EL (cell line): ENCODE measurements at places on chromosomes 6 and 20.

- no peak for DNase-seq
These were observed 31.2 kb upstream of the SPDEF start for GRCh38 chr6:34587325-34587724.

DNA sequence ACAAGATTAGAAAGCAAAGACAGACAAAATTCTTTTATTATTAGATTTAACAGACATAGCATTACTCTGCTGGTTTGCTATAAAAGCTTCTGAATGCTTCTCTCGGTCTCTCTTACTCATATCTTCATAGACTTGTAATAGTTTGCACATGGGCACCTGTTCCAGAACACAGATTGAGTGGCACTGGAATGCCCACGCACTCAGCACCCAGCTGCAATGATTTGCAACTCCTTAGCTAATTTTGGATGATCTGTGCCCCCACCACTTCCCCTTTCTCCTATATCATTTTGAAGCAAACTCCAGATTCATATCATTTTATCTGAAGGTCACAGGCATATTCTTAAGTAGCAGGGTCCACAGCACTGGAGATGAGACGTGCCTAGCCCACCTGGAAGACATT lies 148.8 kb downstream of the CFAP61 start:
- DNase-seq = no peak

DNA sequence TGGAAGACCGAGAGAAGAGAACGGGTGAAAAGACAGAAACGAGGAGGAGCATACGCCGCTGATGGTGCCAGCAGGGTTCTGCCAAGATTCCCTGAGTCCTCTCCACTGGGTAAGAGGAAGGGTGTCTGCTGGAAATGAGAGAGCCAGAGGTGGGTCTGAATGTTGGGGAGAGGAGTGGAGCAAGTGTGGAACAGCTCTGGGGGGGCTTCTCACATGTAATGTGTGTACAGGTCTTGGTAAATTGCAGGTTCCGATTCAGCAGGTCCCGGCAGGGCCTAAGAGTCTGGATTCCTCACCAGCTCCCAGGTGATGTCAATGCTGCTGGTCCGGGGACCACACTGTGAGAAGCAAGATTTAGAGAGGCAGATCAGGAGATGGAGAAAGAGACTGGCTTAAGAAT lies 1.5 kb upstream of the EBF4 start:
- no peak for DNase-seq

DNA sequence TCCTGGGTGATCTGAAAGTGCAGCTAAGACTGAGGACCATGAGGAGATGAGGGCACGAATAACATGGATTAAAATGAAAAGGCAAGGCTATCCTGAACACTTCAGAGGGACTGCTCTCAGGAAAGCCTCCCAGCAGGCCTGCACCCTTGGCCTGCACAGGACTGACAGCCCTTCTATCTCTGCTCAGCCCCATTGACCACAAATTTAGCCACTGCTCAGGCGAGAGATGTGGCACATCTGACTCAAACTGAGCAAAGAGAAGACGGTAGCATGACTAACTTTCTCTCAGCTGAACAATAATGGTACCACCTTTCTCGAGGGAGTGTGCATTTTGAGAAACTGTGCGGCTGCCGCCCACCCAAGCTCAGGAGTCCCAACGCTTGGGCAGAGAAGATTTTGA lies 257.5 kb downstream of the ADGB start:
- DNase-seq = no peak

DNA sequence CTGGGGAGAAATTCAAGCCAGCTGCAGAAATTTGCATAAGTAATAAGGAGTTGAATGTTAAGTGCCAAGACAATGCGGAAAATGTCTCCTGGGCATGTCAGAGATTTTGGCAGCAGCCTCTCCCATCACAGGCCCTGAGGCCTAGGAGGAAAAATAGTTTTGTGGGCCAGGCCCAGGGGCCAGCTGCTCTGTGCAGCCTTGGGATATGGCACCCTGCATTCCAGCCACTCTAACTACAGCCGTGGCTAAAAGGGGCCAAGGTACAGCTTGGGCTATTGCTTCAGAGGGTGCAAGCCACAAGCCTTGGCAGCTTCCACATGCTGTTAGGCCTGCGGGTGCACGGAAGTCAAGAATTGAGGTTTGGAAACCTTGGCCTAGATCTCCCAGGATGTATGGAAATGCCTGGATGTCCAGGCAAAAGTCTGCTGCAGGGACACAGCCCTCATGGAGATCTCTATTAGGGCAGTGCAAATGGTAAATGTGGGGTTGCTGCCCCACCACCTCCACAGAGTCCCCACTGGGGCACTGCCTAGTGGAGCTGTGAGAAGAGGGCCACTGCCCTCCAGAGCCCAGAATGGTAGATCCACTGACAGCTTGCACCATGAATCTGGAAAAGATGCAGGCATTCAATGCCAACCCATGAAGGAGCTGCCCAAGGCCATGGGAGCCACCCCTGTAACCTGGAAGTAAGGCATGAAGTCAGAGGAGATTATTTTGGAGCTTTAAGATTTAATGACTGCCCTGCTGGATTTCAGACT lies 126.5 kb downstream of the DTNBP1 start:
- DNase-seq = no peak

DNA sequence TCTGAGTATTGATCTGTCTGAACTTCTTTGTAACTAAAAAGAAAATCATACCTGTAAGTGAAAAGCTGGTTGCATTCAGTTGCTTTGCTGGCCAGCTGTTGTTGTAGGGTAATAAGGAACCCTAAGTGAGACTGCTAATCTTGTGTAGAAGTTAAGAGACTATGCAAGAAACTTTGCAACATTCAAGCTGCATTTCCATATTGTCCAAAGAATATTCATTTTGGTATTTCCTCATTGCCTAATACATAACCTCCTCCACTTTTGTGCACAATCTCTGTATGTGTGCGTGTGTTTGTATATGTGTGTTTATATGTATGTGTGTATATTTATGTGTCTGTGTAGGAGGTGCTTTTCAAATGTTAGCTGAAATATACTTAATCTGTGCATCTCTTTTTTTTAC lies 414.9 kb downstream of the CDKAL1 start:
- no peak for DNase-seq

- no peak for DNase-seq
These were observed 42.6 kb upstream of the PXDC1 start for GRCh38 chr6:3794092-3794491.

DNA sequence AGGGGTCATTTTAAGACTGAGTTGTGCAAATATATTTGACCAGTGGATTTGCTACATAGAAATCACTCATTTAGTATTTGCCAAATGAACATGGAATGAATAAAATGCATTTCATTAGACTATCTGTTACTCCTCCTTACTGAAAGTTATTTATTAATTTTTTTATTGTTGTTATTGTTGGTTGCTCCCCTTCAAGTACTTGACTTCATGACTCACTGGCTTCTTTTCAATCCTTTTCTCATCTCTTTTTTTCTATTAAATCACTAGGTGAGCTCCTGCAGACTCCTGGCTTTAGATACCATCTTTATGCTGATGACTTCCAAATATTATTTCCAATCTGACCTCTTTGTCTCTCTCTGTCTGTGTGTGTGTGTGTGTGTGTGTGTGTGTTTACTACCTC lies 192.2 kb upstream of the FAM83B start:
- DNase-seq = no peak

DNA sequence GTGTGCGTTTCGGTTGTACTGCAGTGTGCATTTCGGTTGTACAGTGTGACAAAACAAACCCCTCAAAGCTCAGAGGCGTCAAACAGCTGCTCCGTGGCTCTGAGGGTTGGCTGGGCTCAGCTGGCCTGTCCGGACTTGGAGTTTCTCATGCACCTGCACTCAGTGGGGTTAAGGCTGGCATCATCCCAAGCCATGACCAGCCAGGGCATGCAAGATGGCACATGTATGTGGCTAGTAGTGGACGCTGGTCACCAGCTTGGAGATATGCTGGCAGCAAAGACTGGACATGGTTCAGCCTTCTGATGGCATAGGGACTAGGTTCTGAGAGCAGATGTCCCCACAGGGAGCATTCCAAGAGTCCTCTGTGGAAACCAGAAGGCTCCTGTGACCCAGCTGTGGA lies 187.2 kb downstream of the CDH4 start:
- peak; percentile 9 for DNase-seq

- DNase-seq = no peak
These were observed 36.8 kb downstream of the PTCHD4 start for GRCh38 chr6:48073976-48074767.

DNA sequence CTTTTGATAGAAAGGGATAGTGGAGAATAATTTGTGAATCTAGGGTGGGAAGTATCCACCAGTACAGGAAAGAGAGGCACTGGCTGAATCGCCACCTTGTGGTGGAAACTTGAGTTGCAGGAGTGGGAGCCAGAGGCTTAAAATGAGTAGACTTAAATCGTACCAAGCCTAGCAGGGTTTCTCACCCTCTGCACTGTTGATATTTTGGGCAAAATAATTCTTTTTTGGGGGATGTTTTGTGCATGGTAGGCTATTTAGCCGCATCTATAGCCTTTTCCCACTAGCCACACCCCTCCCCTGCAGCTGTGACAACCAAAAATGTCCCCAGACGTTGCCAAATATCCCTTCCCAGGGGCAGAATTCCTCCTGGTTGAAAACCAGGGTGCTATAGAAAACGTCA lies 119.1 kb downstream of the DHX35 start:
- DNase-seq = peak; percentile 73

DNA sequence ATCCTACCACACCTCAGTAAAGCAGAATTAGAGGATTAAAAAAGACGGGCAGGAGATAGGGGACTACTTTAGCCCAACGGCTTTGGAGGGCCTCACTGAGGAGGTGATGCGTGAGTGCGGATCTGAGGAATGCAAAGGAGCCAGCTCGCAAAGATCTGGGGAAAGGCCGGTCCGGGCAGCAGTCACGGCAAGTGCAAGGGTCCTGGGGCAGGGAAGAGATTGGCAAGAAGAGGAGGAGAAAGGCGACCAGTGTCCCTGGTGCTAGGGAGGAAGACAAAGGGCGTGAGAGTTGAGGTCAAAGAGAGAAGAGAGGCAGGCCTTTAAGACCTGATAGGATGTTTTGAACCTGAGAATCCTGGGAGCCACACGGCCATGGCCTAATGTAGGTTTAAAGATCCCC lies 86.8 kb downstream of the KCNB1 start:
- DNase-seq = no peak

DNA sequence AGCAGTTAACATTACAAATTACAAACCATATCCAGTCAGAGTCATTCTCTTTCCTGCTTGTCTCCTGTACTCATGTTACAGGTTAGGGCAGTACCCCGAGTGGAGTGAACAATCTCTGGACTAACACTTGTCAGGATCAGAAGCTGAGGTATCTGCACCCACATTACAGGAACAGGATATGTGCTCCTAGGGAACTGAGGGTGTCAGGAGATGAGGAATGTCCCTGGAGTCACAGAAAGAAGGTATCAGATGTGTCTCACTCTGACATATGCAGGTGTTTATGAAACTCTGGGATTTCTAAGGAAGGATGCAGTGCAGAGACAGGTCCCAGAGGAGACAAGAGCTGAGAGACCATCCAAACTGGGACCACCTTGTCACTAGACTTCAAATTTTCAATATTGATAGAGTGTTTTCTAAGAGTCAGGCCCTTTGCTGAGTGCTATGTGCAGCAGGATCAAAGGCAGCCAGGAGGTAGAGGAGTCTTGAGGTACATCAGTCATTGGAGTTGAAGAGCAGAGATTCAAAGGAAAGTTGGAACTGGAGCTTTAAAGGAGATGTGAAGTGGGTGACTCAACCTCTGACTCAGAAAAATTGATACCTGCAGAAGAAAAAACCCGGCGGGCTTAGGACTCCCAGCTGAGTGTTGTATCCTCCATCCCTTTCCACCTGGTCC lies 12.6 kb downstream of the HLA-DPB1 start:
- DNase-seq = no peak

DNA sequence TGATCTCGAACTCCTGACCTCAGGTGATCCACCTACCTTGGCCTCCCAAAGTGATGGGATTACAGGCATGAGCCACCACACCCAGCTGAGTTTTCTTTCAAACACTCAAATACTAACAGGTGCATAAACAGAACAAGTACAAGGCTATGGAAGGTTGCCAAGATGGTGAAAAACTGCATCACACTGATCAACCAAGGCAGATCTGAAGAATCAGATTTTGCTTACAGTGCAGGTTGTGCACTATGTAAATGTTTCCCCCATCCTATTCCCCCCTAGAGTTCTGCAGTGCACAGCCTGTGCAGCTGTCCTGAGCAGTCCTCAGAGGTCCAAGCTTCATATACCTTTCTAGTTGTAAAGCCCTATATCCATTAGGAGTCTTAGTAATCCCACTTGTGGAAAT lies 73.0 kb downstream of the GFRA4 start:
- no peak for DNase-seq

GRCh38 chr6:135066397-135066796 lies 11.8 kb upstream of the HBS1L start:
- no peak for DNase-seq

- DNase-seq = peak; percentile 73
These were observed 945 bp downstream of the PHF10 start for GRCh38 chr6:169723200-169723909.

DNA sequence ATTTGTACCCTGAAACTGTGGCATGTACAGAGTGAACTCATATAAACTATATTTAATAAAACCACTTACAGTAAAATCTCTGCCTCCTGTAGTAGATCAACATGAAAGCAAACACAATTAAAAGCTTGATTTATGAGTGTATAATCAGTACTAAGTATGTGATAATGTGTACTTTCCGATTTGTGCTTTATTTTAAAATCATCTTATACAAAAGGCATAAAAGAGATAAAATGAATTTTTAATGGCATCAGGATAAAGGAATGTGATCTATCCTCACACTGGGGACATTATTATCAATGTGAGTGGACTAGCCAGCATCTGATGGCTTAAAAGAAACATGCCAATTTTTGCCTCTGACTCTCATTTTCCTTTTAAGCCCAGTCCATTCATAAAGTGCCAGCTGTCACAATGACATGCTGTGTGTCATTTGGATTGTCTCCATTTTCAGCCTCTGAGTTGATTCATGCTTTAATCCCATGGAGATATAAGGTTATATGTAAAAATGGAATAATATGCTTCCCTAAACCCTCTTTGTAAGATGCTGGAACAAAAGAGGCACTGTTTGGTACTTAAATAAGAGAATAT lies 831.6 kb upstream of the EYS start:
- no peak for DNase-seq

- DNase-seq = peak; percentile 28
These were observed 214.1 kb downstream of the COL12A1 start for GRCh38 chr6:74991573-74992332.

- DNase-seq = no peak
These were observed 124.9 kb upstream of the ARID1B start for GRCh38 chr6:156652231-156652750.

DNA sequence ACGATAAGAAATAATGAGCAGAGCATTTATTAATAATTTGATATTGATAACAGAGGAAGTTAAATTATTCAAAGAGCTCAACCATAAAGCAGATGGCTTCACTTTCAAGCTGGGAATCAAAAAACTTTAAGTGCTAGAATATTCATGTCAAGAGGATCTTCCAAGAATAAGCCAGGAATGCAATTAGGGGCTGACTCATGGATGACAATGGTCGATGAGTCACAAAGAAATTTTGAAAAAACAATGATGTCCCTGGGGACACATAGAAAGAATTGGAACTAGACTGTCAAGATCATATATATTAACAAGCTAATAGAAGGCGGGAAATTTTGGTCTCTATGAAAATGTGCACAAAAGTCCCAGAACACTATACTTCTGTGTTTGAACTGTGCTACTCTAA lies 304.1 kb downstream of the LAMA2 start:
- DNase-seq = peak; percentile 87
